Stimulated activated CD8-positive, alpha-beta memory T cell treated with anti-CD3 and anti-CD28 coated beads, Interleukin-15, amount 100 ng/mL, for 24 hours (primary cell): ENCODE measurements at places on chromosomes 2 and 18.

GRCh38 chr18:26648509-26649192, 100.3 kb upstream of the KCTD1 start:
- DNase-seq, result no peak

DNA sequence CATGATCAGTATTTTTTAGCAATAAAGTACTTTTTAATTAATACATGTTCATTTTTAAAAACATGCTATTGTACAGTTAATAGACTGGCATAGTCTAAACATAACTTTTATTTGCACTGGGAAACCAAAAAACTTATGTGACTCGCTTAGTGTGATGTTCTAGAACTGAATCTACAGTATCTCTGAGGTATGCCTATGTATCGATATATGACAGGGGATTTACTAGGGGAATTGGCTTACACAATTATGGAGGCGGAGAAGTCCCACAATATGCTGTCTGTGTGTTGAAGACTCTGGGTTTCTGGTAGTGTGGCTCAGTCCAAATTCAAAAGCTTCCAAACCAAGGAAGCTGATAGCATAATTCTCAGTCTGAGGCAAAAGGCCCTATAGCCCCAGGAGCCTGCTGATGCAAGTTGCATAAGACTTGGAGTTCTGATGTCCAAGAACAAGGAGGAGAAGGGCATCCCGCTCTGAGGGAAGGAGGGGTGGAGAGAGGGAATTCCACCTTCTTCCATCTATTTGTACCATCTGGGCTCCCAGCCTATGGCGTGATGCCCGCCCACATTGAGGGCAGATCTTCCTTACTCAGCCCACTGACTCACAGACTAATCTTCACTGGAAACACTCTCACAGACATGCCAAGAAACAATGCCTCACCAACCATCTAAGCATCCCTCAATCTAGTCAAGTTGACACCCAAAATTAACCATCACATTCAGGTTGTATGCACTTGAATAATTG, 27.5 kb downstream of the ZNF638 start:
- no peak for DNase-seq

DNA sequence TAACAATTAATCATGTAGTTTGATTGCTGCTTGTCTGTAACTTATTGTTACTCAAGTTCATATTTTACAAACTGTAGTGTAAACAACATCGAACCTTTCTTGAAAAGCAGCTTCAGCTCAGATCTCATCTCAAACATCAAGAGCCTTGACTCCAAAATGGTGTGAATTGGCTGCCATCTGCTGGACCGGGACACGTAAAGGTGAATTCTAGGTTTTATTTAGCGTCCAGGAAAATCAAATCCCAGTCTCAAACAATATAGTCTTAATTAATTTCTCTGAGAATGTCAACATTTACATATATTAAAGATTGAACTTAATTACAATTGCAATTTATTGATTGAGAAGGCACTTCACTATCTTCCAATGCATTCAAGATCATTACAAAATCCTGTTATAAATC, 453.0 kb downstream of the GALR1 start:
- no peak for DNase-seq

- no peak for DNase-seq
Observed at GRCh38 chr2:128259585-128259984, 59.1 kb downstream of the HS6ST1 start.

DNA sequence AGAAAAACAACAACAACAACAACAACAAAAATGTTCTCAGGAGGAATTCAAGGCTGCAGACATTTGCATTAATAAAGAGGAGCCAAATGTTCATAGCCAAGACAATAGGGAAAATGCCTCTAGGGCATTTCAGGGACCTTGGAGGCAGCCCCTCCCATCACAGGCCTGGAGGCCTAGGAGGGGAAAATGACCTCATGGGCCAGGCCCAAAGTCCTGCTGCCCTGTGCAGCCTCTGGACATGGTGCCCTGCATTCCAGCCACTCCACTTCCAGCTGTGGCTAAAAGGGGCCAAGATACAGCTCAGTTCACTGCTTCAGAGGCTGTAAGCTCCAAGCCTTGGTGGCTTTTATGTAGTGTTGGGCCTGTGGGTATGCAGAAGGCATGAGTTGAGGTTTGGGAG, 314.5 kb downstream of the CYRIA start:
- DNase-seq, result no peak
